AG10803 (cell line): ENCODE measurements at places on chromosomes 2 and 18.

DNA sequence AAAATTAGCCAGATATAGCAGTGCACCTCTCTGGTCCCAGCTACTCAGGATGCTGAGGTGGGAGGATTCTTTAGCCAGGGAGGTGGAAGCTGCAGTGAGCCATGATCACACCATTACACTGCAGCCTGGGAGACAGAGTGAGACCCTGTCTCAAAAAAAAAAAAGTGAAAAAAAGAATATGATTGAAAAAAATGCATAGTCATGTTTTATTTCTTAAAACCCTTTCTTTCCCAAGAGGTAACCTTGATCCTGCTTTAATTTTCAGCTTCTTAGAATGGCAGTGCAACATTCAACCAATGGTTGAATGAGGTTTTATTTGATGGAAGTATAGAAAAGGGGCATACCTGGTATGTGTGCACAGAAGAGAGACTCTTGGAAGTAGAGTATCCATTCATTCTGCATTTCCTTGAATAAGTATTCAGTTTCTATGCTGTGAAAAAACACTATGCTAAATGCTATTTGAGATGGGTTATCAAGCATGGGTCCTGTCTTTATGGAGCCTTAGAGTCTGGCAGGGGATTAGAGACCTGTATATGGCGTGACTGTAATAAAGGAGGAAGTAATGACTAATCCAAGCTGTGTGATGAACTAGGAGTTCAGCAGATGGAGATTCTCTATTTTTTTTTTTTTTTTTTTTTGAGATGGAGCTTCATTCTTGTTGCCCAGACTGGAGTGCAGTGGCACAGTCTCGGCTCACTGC is 146.3 kb downstream of the WDSUB1 start:
- peak; percentile 79 for DNase-seq

GRCh38 chr2:187057466-187057865 is 208.5 kb upstream of the ZSWIM2 start:
- DNase-seq: no peak

DNA sequence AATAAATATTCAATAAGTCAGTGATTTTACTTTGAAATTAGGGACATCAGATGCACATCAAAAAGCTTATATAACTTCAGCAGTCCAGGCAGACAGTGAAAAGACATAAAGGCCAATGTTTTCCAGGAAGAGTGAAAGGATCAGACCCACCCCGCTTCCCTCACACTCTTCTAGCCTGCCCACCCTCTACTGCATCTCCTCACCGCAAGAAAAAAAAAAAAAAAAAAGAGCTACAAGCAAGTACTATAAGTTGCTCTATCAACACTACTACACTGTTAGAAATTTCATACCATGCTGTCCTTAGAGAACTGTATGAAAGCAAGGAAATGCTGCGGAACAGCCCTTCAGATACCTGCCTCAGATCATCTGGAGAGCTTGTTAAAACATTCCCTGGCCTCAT is 240.8 kb downstream of the ZEB2 start:
- DNase-seq: no peak

DNA sequence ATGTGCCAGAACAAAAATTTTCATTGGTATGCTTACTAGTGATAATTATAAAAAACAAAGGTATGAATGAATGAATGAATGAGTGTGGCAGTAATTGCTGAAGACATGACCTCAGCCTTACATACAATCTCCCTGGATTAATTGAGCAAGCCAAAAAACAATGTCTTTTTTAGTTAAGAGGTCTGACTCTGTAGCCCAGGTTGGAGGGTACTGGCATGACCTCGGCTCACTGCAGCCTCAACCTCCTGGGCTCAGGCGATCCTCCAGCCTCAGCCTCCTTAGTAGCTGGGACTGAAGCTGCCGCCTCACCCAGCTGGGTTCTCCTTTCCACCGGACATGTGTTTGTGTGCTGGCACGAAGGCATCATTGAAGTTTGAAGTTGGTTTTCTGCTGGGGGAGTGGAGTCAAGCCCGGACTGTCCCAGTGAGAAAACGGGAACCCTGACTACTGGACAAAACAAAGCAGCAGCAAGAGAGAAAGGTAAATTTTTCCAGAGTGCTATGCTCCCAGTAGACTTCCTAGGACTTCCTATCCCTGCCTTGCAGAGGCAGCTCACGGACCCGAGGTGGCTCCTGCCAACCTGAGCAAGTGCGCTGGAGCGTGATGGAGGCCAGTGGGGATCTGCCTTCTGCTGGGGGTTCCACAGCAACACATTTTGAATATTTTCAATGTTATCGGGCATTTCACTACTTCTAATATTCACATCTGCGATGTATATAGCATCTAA is 6.4 kb upstream of the IMP4 start:
- no peak for DNase-seq

- no peak for DNase-seq
Observed at GRCh38 chr18:77131100-77131651, 1.4 kb downstream of the MBP start.

- DNase-seq: peak; percentile 70
Observed at GRCh38 chr2:232891621-232892071, 21.6 kb downstream of the SNORC start.

- no peak for DNase-seq
Observed at GRCh38 chr18:56021136-56021808, 433.3 kb upstream of the TCF4 start.

DNA sequence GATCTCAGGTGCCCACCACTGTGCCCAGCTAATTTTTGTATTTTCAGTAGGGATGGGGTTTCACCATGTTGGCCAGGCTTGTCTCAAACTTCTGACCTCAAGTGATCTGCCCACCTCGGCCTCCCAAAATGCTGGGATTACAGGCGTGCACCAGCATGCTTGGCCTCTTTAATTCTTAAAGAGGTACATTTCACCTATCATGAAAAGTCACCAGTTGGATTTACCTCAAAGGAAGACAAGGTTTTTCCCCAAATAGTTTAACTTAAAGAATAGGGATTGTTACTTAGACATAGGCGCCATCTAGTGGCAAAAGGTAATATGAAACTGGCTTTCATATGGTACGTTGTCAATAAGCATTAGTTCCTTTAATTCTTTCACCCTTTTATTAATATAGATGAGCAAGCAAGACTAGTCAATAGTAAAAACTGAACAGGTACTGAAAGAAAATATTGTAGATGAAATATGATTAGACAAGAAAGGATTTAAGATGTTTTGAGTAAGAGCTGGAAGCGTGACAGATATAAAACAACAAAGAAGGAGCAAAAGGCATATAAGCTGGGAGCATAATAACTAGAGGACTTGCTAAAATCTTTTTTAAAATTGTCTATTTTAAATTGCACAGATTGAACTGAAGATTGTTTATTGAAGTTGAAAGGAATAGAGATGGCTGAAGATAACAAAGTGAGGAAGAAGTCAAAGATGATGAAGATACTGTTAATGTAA is 35.0 kb upstream of the PSMD14 start:
- DNase-seq: peak; percentile 63

- no peak for DNase-seq
Observed at GRCh38 chr2:5706717-5707455, 14.7 kb downstream of the SOX11 start.

GRCh38 chr2:240461471-240462072 is 26.1 kb downstream of the GPC1 start:
- no peak for DNase-seq

DNA sequence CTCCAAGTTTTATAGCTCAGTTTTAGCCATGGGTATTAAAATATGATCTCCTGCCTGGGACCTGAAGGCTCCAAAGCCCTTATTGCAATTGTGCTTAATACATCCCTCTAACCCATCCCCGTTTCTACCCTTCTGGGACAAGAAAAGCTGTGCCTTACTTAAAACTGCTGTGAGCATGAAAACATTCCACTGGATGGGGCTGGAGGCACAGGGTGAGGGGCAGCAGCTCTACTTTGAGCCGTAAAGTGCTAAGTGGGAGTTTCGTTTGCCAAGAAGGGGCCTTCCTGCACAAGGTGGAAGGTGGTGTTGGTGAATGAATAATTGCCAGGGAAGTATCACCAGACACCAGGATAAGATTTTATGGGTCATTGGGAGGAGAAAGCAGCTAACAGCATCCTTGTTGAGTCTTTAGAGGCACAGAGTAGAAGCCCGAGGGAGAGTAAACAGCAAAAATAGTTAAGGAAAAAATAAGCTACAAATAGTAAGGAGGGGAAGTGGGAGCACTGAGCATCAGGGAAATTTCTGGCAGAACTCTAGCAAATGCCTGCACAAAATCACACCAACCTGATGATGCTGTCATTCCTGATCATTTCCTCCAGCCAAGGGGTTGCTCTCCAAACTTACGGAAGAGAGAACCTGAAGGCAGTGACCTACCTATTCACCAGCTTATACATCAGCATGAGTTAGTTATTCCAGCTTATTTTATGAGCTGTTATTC is 218.4 kb downstream of the MREG start:
- no peak for DNase-seq

- no peak for DNase-seq
Observed at GRCh38 chr18:49160079-49160930, 209.5 kb upstream of the SMAD7 start.

DNA sequence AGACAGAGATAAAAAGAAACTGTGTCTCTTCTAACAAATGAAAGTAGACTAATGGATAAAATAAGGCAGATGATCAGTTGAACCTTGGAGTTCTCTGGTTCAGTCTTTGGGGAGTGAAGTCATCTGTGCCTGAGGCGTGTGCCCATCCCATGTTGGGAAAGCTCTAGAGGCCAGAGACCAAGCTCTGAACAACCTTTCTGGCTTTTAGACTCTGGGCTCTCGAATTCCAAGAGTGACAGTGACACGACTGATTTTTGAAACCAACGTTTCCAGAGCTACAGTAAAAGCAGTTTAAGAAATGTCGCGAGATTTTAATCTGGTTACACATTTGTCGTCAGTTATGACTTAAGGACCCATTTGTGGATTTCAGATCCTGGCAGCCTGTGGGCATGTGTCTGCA is 83.7 kb upstream of the APCDD1 start:
- DNase-seq: no peak

- no peak for DNase-seq
Observed at GRCh38 chr2:5555636-5556035, 136.5 kb upstream of the SOX11 start.

DNA sequence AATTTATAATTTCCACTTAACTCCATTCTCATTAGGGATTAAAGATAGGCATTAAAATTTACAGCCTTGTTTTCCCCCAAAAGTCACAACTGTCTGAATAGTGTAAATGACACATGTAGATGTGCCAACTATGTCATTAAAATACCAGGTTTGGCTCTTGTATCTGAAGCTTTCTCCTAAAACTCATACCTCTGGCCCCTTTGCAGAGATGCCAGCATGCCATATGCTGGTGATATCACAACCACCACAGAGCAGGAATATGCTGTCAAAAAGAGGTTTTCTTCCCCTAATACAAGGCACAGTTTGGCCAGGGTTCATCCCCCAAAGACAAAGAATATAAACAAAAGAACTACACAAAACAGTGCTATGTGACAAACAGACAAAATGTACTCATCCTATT is 65.4 kb downstream of the REV1 start:
- DNase-seq: no peak

DNA sequence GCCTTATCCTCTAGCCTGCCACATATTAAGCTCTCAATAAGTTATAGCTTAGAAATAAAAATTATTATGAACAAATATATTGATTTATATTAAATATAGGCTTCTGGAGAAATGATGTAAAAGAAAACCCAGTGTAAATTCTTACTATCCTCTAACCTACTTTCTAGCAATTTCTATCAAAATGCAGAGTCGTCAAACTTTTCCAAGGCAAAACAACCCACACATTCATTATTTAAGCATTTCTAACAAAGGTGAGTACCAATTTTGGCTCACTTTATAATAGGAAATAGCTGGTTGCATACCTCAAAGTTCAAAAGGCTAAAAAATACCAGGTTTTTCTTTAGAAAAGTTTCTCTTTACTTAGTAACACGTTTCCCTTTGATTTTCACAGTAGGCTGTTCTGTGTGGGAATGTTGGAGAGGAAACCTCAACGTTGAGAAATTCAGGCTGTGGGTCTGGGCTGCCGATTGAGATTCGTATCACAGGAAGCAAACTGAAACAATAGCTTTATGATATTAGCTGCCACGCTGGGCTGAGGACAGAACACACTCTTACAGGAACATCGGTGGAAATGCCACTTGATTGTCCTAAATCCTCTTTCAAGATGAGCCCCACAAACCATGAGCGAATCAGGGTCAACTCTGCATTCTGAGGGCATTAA is 53.0 kb downstream of the EPAS1 start:
- DNase-seq: no peak

DNA sequence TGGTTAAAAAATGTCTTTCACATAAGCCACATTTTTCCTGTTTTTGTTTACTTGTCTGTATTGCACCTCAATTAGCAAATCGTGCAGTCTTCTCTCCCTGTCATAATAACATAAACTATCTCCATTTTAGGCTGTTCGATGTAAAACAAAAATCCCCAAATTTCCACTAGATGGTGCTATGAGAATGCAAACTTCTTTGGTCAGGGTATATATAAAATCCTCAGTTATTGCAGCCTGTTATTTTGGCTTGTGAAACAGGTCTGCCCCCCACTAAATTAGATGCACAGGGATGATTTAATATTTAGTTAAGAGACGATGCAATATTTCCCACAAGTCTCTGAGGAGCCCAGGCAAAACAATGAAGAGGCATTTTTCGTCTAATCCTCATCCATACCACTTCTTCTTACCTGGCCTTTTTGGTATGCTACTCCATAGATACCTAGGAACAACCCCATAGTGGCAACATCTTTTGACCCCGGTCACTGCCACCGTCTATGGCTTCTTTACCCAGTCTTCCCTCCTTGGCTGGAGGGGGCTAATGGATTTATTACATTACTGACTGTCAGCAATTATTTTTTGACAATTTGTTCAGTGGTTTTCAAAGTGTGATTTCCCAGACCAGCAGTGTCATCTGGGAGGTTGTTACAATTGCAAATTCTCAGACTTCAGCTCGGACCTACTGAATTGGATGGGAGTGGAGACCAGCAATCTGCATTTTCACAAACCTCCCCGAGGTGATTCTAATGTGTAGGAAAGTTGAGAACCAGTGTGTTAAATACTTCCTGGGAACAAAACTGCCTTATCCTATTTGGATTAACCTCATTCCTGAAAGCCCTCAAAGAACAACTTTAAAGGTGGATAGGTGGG is 117.4 kb upstream of the CWC22 start:
- peak; percentile 62 for DNase-seq

DNA sequence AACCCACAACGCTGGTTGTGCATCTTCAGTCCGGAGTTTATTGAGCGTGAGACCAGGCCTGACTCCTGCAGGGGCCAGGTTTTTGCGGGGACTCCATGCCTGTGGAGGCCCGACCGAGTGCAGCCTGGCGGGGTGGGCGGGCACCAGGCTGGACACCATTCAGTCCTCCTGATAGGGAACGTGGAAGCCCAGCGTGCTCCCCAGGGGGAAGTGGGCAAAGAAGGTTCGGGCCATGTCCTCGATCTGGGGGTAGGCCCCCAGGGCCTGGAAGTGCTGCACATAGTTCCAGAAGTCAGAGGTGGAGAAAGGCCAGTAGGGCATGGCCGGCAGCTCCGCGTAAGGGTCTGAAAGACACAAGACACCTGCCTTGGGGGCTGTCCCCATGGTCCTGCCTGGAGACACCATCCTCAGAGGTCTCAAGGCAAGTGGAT is 1.4 kb downstream of the OTOS start:
- no peak for DNase-seq

DNA sequence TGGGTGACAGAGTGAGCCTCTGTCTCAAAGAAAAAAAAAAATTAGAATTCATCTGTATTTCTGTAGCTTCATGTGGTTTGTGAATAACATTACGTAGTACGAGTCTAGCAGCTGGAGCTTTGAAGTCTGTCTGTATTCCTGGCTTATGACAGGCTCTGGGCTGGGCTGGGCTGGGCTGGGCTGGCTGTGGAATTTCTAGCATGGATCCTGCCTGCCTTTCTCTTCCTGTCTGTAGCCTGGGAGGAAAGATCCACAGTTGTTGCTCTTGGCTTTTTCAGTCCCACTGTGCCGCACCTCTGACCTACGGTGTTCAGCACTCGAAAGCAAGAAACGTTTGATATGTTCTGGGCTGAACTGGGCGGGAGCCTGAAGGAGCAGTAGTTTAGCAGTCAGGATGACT is 55.4 kb downstream of the BOLA3 start:
- DNase-seq: peak; percentile 21
